ENCODE measurements at places on chromosomes 13 and 19. TPM values are rescaled to one million over a fixed set of nuclear protein-coding genes. Genes with fewer than 3 reads are reported as not detected.

The ZNF546 gene
- 1.5 TPM for total RNA-seq

The RDH8 gene
- total RNA-seq, result not detected

The N4BP2L2 gene
- total RNA-seq, result 54.2 TPM

The GNA15 gene
- total RNA-seq, result 207 TPM

Data from tracheal epithelial cell (primary cell).